Adrenal gland (tissue), 19 donors: ENCODE measurements at places on chromosomes 7 and 10.

GRCh38 chr7:5634107-5634950 lies 147.1 kb downstream of the RNF216 start:
- no peaks in the 10 kb centered on the region for H3K36me3 ChIP-seq
- no peaks in the 10 kb centered on the region for H3K27me3 ChIP-seq
- no peak overlapping the region for H3K4me3 ChIP-seq
- peaks cover 11% of the 10 kb centered on the region for H3K4me1 ChIP-seq

DNA sequence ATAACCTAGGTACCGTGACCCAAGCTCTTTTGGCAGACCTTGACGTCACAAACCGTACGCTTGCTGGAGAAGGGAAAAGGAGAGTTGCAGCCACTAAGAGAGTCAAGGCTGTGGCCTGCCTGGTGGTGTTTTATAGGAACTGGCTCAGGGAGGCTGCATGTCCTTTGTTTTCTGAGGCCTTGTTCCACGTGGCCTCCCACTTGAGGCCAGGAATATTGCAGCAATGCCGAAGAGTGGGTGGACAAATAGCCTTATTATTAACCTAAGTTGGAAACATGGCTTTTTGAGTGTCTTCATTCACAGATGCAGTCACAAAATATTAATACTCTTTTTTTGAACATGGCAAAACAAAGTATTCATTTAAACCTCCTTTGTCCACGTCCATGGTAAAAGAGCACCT lies 178.0 kb downstream of the CELF2 start:
- H3K27ac ChIP-seq = no peak overlapping the region
- no peak for DNase-seq
- no peaks in the 10 kb centered on the region for H3K36me3 ChIP-seq
- H3K27me3 ChIP-seq = no peaks in the 10 kb centered on the region

DNA sequence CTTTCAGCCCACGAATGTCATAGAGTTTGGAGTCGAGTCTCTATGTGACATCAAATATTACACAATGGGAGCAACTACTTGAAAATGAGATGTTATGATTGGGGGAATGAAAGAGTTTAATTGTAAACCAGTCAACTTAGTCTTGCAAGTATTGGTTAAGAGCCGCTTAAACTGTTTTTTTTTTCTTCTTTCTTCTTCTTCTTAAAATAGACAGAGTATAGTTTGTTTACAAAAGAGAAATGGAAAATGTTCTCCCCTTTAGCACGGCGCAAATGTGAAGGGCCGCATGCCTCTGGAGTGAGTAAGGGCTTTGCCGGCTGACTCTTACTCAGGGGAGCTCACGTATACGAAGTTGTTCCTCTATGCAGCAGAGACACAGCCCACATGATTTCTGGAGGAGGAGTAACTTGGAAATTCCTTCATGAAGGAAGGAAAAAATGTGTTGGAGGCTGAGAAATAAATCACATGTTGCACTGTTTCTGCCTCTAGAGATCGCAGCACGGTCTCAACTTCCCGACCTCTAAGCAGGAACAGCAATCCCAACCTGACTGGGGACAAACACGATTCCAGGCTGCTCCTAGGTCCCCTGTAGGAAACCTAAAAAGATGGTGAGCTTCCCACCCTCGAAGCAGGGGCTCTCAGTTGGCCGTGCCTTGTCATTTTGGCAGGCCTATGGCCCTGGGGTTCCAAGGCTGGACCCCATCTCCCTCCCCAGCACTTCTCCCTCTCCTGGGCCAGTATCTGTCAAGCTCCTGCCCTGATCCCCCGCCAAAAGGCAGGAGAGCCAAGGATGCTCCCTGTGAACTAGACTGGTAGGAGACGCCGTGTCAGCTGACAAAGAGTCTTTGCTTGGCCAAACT lies 44.8 kb downstream of the MYOF start:
- peak; percentile 85 for DNase-seq
- H3K4me3 ChIP-seq = no peak overlapping the region
- peak overlapping the region; percentile 91 for H3K27ac ChIP-seq
- peaks cover 22% of the 10 kb centered on the region for H3K4me1 ChIP-seq
- H3K27me3 ChIP-seq = no peaks in the 10 kb centered on the region
- no peaks in the 10 kb centered on the region for H3K36me3 ChIP-seq

- no peak overlapping the region for H3K4me3 ChIP-seq
- no peak overlapping the region for H3K27ac ChIP-seq
- no peak for DNase-seq
- H3K27me3 ChIP-seq = peaks cover 3% of the 10 kb centered on the region
These were observed 186.5 kb upstream of the GPR26 start for GRCh38 chr10:123479640-123480039.

DNA sequence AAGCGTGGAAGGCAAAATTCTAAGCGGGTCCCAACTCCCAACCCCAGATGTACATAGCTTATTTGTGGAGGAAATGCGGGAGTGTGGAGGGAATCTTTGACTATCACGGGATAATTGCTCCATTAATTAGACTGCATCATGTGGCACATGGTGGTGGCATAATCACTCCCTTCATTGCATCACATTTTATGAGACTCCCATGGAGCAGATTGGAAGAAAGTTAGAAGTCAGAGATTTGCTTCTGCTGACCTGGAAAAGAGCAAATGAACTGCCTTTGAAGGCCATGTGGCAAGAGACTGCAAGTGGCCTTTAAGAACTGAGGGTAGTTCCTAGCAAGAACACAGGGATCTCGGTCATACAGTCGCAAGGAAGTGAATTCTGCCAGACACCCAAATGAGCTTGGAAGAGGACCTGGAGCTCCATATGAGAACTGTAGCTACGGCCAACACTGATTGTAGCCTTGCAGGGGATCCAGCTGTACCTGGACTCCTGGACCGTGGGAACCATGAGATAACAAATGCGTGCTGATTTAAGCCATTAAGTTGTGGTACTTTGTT lies 37.1 kb upstream of the ITGB1 start:
- no peaks in the 10 kb centered on the region for H3K36me3 ChIP-seq
- no peak overlapping the region for H3K4me3 ChIP-seq
- no peaks in the 10 kb centered on the region for H3K4me1 ChIP-seq
- no peak for DNase-seq

DNA sequence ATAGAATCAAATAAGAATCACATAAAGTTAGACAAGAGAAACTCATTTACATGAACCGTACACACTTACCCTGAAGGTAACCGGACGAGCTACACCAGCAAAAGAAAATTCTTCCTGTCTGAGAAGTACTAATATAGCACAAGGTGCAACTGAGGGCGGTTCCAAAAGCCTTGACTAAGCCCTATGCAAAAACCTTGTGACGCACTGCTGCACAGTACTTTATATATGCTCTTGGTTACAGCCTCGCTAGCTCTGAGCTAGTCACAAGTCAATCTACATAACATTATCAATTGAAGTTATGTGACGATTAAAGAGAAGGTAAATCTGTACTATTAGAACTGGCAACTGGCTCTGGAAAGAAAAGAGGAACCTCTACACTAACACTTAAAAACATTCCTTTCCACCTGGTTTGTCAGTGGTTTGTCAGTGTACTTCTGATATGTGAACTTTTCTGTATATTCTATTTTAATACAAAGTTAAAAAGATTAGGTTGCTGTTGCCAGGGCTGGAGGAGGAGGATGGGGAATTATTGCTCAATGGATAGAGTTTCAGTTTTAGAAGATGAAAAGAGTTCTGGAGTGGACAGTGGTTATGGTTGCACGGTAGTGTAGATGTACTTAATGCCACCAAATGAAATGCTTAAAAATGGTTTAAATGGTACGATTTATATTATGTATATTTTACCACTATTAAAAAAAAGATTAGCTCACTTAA lies 21.6 kb downstream of the NT5C3A start:
- DNase-seq = peak; percentile 37
- peak overlapping the region; percentile 76 for H3K27ac ChIP-seq
- peaks cover 13% of the 10 kb centered on the region for H3K4me1 ChIP-seq
- no peak overlapping the region for H3K4me3 ChIP-seq
- no peaks in the 10 kb centered on the region for H3K36me3 ChIP-seq

DNA sequence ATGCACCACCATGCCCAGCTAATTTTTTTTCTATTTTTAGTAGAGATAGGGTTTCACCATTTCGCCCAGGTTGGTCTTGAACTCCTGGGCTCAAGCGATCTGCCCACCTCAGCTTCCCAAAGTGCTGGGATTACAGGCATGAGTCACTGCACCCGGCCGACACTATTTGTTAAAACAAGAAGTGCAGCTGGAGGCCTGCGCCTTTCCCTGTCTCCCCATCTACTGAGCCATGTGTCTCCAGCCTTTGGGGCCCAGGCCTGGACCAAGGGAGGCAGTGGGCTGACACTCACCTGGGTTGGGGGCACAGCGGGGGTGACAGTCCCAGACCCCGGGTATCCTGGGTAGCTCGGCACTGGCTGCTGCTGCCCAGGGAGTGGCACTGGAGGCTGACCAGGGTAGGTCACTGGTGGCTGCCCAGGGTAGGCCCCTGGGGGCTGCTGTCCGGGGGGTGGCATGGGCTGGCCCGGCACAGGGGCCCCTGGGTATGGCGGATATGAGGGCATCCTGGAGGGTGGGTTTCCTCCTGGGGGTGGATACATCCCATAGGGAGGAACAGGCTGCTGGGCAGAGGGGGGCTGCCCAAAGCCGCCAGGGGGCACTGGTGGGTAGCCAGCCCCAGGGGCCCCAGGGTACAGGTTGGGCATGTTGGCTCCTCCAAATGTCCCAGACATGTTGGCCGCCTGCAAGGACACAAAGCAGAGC lies 36.3 kb downstream of the PLAC9 start:
- no peaks in the 10 kb centered on the region for H3K27me3 ChIP-seq
- H3K4me3 ChIP-seq = no peak overlapping the region
- no peaks in the 10 kb centered on the region for H3K4me1 ChIP-seq
- no peak for DNase-seq
- H3K27ac ChIP-seq = no peak overlapping the region
- H3K36me3 ChIP-seq = peaks cover 18% of the 10 kb centered on the region

- no peaks in the 10 kb centered on the region for H3K36me3 ChIP-seq
- no peaks in the 10 kb centered on the region for H3K27me3 ChIP-seq
- no peak overlapping the region for H3K4me3 ChIP-seq
- peaks cover 15% of the 10 kb centered on the region for H3K4me1 ChIP-seq
These were observed 4.8 kb upstream of the UBE2D4 start for GRCh38 chr7:43921423-43921822.

GRCh38 chr10:12890958-12891357 lies 110.6 kb downstream of the CCDC3 start:
- no peaks in the 10 kb centered on the region for H3K4me1 ChIP-seq
- no peak overlapping the region for H3K4me3 ChIP-seq
- H3K36me3 ChIP-seq = no peaks in the 10 kb centered on the region
- no peaks in the 10 kb centered on the region for H3K27me3 ChIP-seq
- DNase-seq = no peak
- no peak overlapping the region for H3K27ac ChIP-seq

DNA sequence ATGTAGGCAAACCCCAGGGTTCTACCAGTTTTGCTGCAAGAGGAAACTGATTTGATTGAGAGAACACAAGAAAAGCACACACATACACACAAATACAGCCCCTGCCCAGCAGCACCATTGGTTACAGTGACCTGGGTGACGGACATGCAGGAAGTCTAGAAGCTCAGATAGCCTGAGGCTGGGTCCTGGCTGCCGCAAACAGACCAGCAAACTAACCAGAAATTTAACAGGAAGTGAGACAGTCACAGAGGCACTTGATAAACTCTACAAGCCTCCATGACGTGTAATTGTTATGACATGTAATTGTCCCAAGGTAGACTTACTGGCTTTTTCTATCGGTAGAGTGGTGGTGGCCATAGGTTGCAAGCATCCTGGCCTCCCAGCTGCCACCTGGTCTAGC lies 58.9 kb downstream of the PRKAR2B start:
- H3K4me1 ChIP-seq = no peaks in the 10 kb centered on the region
- no peak overlapping the region for H3K27ac ChIP-seq
- H3K4me3 ChIP-seq = no peak overlapping the region

DNA sequence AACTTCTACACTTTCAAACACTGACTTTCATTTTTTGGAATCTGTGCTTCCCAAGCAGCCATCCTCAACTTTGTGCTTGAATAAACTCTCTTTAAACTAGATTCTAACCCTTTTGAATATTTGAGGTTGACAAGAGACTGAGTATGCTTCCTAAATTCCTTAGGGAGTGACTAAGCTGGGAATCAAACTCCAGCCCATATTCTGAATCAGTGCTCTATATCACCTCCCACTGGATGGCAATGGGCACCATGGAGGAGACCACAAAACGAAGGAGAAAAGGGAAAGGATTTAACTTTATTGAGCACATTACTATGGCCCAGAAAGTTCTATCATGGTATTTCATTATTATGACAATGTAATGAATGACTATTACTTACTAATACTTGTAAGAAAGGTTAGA lies 17.2 kb upstream of the SLC26A4 start:
- peaks cover 13% of the 10 kb centered on the region for H3K4me1 ChIP-seq
- no peak overlapping the region for H3K27ac ChIP-seq
- no peak for DNase-seq
- no peak overlapping the region for H3K4me3 ChIP-seq
- H3K27me3 ChIP-seq = no peaks in the 10 kb centered on the region

DNA sequence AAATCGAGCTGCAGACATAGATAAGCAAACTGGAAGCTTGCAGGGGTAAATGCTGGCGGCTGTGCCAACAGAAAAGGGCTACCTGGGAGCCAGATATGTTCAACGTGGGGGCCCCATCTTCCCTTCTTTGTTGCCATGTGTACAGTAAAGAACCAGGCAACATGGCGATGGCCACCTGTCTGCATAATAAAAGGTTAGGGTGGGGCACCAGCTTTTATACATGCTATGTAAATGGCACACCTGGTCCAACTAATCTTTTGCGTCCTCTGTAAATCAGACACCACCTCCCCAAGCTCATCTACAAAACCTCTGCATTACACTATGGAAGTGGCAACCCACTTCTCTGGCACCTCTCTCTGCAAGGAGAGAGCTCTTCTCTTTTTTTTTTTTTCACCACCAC lies 13.9 kb downstream of the BUD31 start:
- no peaks in the 10 kb centered on the region for H3K4me1 ChIP-seq
- no peak overlapping the region for H3K27ac ChIP-seq
- no peaks in the 10 kb centered on the region for H3K27me3 ChIP-seq
- peaks cover 62% of the 10 kb centered on the region for H3K36me3 ChIP-seq
- no peak for DNase-seq

DNA sequence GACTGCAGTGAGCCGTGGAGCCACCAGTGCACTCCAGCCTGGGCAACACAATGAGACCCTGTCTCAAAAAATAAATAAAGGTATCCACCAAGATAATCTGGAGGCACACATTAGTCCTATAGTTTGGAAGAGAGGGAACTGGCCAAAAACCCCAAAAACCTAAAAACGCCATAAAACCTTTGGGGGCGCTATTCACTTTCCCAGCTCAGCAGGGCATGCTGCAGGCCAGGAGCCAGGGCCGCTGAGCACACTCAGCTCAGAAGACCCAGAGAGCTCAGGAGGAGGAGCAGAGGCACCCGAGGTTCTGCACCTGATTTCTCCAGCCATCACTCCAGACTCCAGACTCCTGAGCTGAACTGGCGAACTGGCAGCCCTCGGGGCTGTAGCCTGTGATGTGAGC lies 167.2 kb upstream of the IMMP2L start:
- no peaks in the 10 kb centered on the region for H3K4me1 ChIP-seq
- DNase-seq = no peak
- no peak overlapping the region for H3K4me3 ChIP-seq
- no peaks in the 10 kb centered on the region for H3K27me3 ChIP-seq

DNA sequence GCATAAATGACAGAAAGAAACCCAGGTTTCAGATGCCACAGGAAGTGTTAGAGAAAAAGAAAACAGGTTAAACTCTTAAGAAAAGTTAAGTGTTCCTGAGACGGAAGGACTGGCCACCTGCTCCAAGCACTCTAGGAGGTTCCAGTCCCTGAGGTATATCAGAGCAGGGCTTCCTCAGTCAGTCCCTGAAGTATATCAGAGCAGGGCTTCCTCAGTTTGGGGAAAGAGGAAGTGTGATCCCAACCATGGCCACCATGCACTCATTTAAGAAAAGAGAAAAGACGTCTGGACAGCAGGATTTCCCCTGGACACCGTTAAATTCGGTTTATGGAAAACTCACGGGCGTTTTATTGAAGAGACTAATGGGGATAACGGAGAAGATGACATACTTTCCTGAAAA lies 133.4 kb upstream of the PFKP start:
- no peaks in the 10 kb centered on the region for H3K4me1 ChIP-seq
- H3K36me3 ChIP-seq = no peaks in the 10 kb centered on the region
- DNase-seq = no peak
- H3K4me3 ChIP-seq = no peak overlapping the region
- no peak overlapping the region for H3K27ac ChIP-seq
